ENCODE measurements at places on chromosomes 6 and 20. TPM values are rescaled to one million over a fixed set of nuclear protein-coding genes. Genes with fewer than 3 reads are reported as not detected.

HEY2 gene
- not detected for total RNA-seq

GGT7 gene
- 13.2 TPM for total RNA-seq

RAB44 gene
- 0.07 TPM for total RNA-seq

PNLDC1 gene
- total RNA-seq: 0.34 TPM

IPCEF1 gene
- 23.6 TPM for total RNA-seq

MEI4 gene
- not detected for total RNA-seq

TCP11 gene
- total RNA-seq: not detected

AGER gene
- 16.4 TPM for total RNA-seq

GRCh38 chr20:61744691-61745396 lies 320.8 kb downstream of the TAF4 start:
- DNase-seq: no peak

- no peak for DNase-seq
Measured at GRCh38 chr20:39716796-39717341, 754.7 kb downstream of the DHX35 start.

GRCh38 chr20:41136680-41137613 lies at the start of gene PLCG1:
Gene PLCG1 (plus strand): TSS chr20:41137543. CDS start chr20:41137642, 99 bp downstream.
- DNase-seq: peak; percentile 90

Measured in activated CD8-positive, alpha-beta T cell treated with anti-CD3 and anti-CD28 coated beads for 36 hours (primary cell).